Suppressor macrophage (primary cell): ENCODE measurements at places on chromosomes 11 and 22.

GRCh38 chr11:69909561-69910518, 90.6 kb upstream of the FGF3 start:
- no peak for DNase-seq

DNA sequence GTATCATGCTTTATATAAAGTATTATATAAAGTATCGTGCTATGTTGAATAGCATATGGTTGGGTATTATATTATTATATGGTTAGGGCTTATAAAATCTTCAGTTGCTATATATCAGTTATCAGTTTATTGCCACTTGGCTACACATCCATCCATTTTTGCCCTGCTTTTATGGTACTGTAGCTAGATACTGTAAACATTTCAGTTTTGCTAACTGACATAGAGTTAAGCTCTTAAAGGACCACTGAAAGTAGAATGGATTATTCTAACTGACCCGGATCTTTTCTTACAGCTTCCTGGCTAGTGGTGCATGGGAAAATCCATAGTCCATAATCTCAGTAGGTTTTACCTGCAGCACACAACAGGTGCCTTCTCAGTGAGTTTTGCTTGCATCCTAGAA, 405.3 kb upstream of the LUZP2 start:
- no peak for DNase-seq

GRCh38 chr11:38060920-38061319, 1462.9 kb upstream of the RAG2 start:
- DNase-seq: no peak

DNA sequence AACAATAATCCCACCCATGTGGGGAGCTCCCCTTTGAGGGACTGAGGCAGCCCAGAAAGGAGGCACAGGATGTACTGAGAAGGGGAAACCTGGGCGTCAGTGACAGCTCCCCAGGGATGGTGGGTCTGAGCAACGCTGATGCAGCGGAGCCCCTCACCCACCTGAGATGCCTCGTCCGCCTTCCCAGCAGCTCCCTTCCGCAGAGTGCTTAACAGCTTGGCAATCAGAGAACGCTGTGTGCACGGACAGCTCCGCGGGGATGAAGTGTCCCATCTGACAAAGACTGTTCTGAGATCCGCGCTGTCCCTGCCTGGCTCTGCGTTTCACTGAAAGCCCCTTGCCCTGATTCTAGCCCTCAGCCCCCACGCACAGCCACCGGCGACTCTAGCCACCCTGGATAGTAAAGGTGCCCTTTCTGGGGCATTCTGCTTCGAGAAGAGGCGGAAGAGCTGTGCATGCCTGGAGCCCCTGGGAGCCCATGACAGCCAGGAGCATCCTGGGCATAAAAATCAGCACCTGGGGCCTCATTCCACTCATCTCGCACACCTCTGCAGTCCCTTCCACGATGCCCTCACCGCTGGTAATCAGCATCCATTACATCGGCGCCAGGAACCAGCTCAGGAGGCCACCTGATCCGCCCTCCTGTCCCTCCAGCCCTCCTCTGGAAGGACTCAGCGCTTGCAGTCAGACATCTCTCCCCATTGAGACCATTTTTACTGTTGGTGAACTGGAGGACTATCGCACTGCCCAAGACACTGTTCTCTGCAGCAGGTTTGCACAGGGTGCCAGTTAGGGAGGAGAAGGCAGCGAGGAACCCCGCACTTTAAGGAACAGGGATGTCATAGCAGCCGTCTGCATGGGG, 10.7 kb downstream of the KCNJ5 start:
- no peak for DNase-seq

- DNase-seq: peak; percentile 94
Observed at GRCh38 chr11:1772270-1773130, 8.8 kb upstream of the CTSD start.

DNA sequence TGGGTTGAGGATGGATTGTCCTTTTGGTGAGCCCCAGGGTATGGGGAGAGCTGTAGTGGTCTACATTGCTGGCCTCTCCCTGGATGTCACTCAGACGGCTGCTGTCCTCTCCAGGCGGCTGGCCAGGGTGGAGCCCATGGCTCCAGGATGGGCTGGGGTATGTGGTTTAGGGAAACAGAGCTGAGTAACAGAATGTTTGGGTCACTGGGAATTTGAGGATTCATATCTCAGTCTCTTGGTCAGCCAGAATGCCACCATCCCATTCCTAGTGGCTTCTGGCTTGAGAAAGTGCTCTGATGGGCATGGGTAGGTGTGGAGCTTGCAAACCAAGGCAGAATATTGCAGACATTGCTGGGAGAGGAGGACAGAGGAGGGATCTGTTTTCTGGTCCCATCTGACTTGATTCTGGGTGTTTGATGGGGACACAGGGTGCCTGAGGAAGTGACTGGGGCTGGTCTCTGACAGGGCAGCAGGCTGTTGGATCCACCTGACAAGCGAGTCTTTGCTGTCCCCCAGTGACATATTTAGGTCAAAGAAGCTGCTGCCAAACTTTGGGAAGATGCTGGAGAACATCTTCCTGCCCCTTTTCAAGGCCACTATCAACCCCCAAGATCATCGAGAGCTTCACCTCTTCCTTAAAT, 41.4 kb downstream of the AMPD3 start:
- no peak for DNase-seq

GRCh38 chr11:115580927-115581680, 76.9 kb upstream of the CADM1 start:
- peak; percentile 3 for DNase-seq

- no peak for DNase-seq
Observed at GRCh38 chr11:62399172-62399877, 19.5 kb upstream of the SCGB1A1 start.

GRCh38 chr11:82675838-82676237, 57.8 kb downstream of the FAM181B start:
- no peak for DNase-seq

DNA sequence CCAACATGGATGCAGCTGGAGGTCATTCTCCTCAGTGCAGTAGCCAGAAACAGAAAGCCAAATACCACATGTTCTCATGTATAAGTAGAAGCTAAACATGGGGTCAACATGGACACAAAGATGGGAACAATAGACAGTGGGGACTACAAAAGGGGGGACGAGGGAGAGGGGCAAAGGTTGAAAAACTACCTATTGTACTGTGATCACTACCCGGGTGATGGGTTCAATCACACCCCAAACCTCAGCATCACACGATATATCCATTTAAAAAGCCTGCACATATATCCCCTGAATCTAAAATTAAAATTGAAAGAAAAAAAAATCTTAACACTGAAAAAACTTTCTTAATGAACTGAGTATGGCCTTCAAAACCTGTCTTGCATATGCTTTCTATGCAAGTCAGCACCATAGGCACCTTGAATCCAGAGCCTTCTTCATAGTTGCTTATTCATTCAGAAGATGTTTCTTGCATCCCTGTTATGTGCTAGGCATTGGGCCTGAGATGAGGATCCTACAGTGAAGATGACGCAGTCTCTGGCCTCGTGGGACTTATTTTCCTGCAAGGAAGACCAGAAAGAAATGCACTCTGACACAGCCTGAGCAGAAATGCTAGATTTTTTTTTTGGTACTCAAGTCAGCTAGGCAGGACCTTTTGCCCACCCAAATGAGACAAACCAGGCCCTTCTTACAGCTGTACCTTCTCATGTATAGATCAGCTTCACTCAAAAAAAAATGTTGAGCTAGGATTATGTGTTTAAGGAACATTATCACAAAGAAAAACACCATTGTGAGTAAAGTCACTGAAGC, 21.0 kb downstream of the NNMT start:
- no peak for DNase-seq

- DNase-seq: peak; percentile 31
Observed at GRCh38 chr11:33773404-33773986, 825 bp downstream of the FBXO3 start.

GRCh38 chr11:77758331-77758730, 62.2 kb downstream of the RSF1 start:
- DNase-seq: no peak

- DNase-seq: no peak
Observed at GRCh38 chr11:48184452-48184851, 32.2 kb upstream of the OR4B1 start.

GRCh38 chr11:95435628-95436353, 204.8 kb upstream of the SESN3 start:
- no peak for DNase-seq

DNA sequence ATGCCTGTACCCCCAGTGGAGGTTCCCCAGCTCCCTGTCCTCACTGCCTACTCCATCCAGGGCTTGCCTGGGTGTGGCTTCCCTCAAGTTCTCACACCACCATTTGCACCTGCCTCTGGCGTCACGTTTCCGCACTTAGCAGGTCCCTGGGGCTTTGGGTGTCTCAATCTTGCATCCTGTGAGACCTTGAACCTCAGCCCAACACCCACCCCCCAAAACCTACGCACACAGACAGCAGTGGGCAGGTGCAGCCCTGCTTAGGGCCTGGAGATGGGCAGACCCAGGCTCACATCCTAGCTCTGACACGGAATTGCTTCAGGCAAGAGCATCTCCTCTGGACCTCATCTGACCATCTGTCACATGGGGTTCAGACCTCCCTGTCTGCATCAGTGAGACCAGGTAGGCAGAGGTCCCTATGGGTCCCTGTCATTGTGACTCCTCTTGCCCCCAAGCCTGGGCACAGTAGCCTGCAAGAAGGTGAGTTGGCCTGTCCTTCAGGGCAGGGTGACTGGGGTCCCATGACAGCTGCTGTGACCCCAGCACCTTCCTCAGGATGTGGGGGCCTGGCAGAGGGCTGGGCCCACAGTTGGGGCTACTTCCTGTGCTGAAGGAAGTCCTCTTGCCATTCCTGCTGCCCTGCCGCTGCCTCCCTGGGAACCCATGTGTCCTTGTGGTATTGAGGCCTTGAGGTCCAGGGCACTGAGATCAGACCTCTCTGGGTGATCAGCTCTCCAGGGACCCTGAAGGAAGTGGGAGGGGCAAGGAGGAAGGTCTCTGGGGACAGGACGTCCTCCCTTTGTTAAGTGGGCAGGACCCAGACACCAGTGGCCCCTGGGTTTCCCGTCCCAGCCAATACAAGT, 2.0 kb downstream of the SIPA1 start:
- peak; percentile 64 for DNase-seq

DNA sequence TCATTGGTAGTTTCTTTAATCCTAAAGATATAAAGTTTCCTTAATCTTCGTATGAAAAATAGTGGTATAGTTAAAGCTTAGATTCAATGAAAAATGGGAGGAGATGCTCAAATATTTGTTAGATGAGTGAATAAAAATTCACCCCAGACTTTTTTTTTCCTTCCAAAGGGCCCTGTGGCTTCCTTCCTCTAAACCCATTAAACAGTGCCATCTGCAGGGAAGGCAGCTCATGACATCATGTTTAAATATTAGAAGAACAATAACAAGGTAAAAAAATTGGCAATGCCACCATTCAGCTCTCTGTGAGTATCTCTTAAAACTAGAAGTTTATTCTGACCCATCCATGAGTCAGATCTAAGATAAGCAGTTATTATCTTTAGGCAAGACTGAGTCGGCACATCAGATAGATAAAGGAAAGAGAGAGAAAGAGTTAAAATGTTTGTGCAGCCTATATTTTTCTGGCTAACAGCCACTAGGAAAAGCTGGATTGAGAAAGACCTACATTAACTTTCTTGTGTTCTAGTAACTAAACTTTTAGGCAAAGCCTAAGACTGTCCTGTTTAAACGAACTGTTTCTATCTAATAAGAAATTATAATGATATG, 19.1 kb upstream of the OOSP1 start:
- DNase-seq: peak; percentile 70

DNA sequence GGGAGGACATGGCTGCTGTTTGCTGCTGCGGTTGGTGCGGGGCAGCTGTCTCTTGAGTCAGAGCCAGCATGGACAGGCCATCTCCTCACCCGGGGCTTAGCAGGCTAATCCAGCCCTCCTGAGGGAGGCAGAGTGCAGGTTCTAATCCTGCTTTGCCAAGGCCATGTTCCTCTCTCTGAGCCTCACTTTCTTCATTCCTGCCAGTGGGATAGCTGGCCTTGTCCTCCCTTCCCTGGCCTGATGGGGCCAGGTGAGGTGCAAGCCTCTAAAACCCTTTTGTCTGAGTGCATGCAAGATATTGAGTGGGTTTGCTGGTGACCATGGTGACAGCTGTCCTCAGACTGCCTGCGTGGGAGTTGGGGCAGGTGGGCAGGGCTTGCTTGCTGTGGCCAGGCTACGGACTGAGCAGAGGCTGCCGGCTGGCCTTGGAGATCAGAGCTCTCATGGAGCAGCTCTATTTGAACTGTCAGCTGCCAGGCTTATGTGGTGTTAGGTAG, 3.6 kb downstream of the USP35 start:
- peak; percentile 63 for DNase-seq

DNA sequence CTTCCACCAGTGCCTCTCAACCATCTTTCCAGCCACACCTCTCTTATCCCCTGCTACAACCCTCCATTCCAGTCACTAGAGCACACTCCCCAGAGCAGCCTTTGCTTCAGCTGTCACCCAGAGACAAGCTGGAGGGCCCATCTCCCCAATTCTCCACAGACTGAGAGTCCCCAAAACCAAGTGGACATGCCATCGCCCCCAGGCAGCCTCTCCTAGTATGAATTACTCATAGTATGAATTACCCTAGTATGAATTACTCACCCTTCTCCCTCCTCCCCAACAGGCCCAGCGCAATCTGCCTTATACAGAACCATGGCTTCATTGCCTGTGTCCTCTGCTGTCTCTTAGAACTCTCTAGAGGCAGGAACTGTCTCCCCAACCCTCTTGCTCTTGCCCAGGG, 24.8 kb downstream of the MYH9 start:
- no peak for DNase-seq

DNA sequence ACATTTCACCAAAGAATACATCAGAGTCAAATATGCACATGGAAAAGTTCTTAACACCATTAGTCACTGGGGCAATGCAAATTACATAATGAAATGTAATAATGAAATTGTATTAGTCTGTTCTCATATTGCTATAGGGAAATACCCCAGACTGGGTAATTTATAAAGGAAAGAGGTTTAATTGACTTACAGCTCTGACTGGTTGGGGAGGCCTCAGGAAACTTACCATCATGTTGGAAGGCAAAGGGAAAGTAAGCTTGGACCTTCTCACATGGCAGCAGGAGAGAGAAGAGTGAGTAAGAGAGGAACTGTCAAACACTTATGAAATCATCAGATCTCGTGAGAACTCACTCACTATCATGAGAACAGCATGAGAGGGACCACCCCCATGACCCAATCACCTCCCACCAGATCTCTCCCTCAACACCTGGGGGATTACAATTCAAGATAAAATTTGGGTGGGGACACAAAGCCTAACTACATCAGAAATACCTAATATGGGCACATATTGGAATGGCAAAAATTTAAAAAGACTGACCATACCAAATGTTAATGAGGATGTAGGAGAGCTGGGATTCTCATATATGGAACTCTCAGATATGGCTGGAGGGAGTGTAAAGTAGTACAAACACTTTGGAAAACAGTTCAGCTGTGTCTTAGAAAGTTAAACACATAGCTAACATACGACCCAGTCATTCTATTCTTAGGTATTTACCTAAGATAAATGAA, 65.1 kb upstream of the CD44 start:
- DNase-seq: no peak

- DNase-seq: no peak
Observed at GRCh38 chr11:69114811-69115523, 40.8 kb upstream of the SMIM38 start.

- DNase-seq: no peak
Observed at GRCh38 chr22:39089928-39090327, 7.1 kb upstream of the APOBEC3H start.

GRCh38 chr22:26589367-26589844, 526 bp downstream of the TPST2 start:
- peak; percentile 45 for DNase-seq
